ENCODE measurements at places on chromosomes 7 and 10.

DNA sequence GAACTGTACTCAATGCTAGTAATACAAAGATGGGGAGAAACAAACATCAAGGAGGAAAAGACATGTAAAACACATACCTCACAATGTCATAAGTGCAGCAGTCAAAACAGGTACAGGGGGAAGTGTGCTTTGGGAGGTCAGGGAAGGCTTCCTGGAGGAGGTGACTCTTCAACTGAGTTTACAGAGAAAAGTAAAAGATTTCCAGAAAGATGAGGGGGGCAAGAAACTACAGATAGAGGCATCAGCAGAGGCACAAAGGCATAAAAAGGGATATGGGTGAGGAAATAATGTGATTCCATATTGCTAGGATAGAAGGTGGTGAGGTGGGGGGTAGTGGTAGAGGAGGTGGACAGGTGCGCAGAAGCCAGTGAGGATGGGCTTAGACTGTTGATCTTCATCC lies 95.0 kb downstream of the LSM5 start:
- DNase-seq: no peak

DNA sequence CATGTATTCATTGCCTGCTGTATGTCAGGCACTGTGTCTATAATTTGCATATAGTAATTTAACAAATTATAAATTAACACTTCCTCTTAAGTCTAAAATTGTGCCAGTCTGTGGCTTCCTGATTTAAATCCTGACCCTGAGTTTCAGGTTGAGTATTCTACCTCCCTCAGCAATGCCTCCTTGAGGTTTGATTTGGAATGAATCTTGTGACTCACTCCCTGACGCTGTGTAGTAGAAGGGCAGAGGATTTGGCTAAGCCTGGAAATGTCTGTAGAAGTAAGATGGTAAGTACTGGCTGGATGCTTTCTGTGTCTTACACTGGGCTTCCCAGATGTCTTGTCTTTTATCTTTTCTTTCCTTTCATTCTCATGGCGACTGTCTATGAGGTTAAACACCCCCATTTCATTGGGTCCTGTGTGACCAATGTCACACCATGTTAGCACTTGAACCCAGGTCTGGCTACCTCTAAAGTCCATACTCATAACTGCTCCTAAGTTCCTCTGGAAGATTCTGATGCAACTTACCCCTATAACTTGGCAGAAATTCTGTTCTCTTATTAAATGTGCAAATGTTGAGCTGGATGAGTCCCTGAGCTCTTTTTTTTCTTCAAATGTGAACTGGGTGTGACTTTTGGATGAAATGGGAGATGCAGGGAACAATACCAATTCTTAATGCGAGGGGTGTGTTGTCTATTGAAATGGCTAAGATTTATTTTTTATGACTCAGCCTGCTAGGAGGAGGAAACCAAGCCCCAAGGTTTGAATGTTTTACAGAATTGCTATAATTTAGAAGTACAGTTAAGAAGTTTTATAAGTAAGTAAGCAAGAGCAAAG lies 48.5 kb downstream of the PLCE1 start:
- peak; percentile 86 for DNase-seq

GRCh38 chr7:3207387-3207902 lies 93.6 kb upstream of the SDK1 start:
- no peak for DNase-seq

- no peak for DNase-seq
Measured at GRCh38 chr7:71591876-71592275, 459.9 kb downstream of the GALNT17 start.

- peak; percentile 65 for DNase-seq
Measured at GRCh38 chr10:50417886-50418830, 166.8 kb upstream of the ASAH2 start.

DNA sequence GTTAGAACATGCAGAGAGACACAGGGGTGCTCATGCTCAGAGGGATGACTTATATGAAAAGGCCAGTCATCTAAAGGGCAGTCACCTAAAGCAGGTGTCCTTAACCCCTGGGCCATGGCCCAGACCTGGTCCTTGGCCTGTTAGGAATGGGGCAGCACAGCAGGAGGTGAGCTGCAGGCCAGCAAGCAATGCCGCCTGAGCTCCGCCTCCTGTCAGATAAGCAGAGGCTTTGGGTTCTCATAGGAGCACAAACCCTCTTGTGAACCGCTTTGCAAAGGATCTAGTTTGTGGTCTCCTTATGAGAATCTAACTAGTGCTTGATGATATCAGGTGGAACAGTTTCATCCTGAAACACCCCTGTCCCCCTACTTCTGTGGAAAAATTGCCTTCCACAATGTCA lies 14.5 kb downstream of the ANKRD7 start:
- DNase-seq: no peak

- no peak for DNase-seq
Measured at GRCh38 chr7:91692800-91693199, 187.7 kb downstream of the MTERF1 start.

DNA sequence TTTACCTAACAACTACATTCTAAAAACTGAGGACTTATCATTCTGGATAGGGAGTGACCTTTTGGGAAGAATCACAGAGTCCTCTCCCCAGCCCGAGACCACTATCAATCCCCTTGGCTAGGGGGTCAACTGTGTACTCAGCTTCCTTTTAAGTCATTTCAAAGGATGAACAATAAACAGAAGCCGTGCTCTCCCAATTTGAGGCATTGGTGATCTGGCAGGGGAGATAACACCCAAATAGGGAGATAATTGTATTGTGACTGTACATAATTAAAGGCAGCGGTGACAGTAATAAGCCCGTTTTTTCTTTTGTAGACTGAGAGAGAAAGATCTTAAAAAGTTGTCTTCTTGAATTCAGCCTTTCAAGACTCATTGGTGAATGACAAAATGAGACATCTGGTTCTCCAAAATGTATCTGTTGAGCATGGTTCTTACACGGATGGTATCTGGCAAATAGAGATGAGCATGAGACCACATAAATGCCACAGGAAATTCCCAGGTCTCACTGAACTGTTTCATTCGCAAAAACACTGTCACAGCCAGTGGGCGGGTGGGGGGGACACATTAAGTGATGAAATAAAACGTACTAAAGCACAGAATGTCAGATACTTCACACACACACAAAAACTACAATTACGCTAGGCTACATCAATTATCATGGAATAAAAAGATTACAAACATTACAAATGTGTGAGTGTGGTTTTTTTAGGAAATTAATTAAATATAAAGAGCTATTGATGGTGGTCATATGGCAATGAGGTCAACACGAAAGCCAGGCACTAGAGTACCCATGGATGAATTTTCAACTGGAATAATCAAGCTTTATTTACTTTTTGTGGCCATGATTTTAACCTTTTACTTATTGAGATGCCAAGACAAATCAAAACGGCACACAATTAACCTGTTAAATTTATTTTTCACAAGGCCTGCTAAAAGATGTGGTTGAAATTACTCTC lies 108.4 kb downstream of the HIPK2 start:
- DNase-seq: no peak

- DNase-seq: no peak
Measured at GRCh38 chr7:157897681-157898080, 560.9 kb downstream of the DNAJB6 start.

- no peak for DNase-seq
Measured at GRCh38 chr10:88088441-88089340, 225.3 kb downstream of the PTEN start.

DNA sequence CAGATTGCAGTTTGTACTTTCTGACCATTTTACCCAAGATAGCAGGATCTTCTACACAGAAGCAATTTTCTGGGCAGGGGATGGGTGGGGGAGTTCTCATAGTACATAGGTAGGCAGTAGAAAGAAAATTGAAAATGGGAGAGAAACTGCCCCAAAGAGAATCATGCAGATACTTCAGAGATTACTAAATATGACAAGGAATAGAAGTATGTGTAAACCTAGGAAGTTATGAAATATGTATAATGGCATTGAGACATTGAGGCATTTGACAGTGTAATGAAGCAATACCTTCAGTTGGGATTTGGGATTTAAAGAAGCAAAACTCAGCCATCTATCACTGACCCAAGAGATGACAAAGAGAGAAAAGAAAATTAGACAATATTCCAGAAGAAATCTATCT lies 233.0 kb downstream of the PTN start:
- no peak for DNase-seq

DNA sequence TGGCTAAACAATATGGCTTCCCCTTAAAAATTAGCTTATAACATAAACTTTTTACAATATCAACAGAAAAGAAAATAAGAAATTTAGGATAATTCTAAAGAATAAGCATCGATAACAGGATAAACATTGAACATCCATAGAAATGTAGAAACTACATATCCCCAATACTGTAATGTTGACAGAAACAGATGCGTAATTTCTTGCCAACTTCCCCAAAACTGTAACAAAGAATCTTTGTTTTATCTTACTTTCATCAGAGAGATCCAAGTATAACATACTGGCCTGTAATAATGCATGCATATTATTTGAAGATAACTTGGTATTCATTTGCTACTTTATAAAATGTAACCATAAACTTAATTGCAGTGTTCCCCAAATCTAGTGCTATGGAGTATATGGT lies 339.9 kb downstream of the ARL4A start:
- DNase-seq: no peak

DNA sequence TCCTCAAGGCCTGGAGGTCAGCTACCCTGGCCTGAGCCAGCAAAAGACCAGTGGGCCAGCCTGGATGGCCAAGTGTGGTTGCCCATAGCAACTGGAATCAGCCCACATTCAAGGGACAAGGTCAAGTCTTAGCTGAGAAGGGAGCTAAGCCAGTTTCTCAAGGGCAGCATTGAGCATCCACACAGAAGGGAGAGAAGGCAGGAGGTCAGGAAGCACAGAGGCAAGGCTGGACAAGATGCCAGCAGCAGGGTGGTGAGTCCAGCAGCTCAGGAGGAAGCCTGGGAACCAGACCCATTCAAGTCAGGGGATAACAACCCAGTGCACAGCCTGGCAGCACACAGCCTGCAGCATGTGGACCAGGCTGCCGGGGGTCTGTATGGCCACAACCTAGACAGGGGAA lies 54.0 kb upstream of the ZMIZ1 start:
- no peak for DNase-seq

GRCh38 chr7:96826089-96826488 lies 116.4 kb upstream of the SEM1 start:
- peak; percentile 30 for DNase-seq

GRCh38 chr7:9960460-9960859 lies 1013.2 kb upstream of the PHF14 start:
- no peak for DNase-seq

GRCh38 chr7:43557831-43558495 lies 24.9 kb upstream of the STK17A start:
- DNase-seq: peak; percentile 58
